ENCODE measurements at places on chromosomes 1 and 21.

DNA sequence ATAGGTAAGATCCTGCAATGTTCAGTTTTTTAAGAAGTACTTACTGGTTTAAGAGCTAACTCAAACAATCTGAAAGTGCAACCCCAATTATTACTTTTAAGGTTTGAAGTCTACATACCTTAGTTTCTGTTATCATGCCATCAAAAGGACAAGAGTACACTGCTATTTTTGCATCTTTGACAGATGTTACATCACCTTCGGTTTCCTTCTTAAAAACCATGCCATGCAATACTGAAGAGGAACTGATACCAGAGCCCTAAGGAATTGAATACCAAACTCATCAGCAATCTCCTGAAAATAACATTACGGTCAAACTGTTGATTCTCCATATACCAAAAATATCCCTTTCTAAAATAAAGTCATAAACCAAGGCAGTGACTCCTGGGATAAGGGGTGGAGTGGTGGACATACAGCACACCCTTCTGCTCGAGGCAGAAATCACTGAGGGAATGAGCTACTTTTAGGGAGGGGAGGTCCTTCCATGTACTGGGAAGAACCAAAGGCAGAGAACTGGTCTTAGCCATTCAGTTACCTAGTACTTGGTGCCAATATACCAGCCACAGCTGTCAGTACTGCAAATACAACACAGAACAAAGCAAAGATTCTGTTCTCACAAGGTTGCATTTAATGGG lies 8.5 kb downstream of the CCT8 start:
- DNase-seq, result peak; percentile 63

GRCh38 chr1:246592695-246593094 lies 26.4 kb downstream of the CNST start:
- no peak for DNase-seq

DNA sequence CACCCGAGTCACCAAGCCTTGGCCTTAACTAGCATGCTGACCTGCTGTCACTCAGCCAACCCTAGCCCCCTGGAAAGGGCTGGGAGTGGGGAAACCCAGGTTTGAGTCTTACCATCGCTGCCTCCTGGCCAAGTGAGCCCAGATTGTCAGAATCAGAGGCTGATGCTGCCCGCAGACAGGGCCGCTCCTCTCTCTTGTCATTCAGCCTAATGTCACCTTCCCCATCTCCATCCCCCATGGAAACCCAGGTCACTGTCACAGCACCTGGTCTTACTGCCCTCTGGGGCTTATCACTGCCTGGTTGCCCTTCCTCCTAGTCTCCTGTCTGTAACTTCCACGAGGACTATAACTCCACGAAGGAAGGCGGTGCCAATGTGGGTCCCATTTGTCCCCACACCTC lies 53.6 kb upstream of the CASZ1 start:
- DNase-seq, result no peak

DNA sequence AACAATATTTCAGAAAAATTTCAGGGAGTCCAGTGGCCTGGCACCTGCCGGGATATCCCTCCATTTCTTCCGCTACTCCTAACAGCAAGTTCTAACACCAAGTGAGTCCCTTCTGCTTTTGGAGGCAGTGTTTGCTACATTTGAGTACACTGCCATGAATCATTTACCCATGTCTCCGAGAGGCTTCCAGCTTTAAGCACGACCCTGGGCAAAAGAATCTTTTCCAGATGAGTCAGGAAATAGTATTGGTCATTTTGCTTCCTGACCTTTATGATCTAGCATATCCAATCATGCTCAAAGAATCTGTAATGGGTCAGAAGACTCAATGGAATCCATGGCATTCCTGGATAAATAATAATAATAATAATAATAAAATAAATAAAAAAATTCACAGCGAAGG lies 60.7 kb upstream of the FMN2 start:
- DNase-seq, result no peak

GRCh38 chr1:104856091-104856490 lies 1106.4 kb downstream of the AMY1C start:
- no peak for DNase-seq

GRCh38 chr1:205436776-205437410 lies 15.0 kb upstream of the LEMD1 start:
- DNase-seq, result no peak

DNA sequence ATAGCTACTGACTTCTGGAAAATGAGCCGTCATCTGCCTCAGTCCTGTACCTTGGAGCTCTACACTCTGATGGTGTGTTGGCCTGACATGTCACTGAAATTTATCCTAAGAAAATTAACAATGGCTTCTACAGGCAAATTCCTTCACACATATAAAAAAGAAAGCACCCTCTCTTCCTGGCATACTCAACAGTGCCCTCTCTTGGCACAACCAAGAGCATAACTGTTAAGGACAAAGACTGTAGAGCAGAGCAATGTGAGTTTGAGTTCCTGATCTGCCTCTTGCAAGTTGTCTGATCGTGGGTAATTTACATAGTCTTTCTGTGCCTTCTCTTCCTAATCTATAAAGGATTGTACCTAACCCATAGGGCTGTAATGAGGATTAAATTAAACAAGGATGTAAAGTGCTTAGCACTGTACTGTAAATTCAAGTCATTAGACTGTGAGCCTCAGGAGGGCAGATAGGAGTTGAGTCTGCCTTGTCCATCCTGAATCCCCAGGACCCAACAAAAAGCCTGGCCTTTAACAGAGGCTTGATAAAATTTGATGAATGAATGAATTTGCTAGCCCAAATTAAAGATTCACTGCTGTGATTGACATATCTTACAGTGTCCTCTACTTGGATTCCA lies 83.5 kb downstream of the SYF2 start:
- DNase-seq, result peak; percentile 33

GRCh38 chr1:19483691-19484090 lies 1.6 kb downstream of the CAPZB start:
- DNase-seq, result no peak

GRCh38 chr1:65082346-65083040 lies 65.5 kb upstream of the AK4 start:
- no peak for DNase-seq

DNA sequence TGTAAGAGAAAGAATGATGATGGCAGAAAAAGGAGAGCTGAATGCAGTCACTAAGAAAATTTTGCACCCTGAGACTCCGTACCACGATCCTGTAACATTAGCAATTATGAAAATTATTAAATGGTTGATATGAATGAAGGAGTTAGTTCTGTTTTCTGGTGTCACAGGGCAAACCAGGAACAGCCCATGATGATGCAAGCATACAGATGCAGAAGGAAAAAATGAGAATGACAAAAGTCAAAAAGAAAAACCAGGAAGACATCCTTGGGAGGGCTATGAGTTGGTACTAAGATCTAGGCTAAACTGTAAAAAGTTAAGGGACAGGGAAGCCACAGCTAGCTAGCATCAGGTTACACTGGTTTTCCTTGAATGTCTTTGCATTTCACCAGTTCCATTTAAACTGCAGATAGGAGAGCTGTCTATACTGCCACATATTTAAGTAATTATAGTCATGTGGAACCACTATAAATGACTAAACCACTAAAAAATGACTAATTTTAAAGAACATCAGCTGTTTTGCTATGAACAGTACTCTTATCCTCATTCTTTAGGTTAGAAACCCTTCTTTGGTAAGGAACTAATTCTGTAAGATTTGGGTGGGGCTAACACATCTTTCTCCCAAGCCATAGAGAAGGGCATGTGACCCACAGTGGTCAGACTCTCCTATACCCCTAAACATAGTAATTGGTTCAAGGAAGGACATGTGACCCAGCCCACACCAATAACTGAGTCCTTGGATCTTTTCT lies 11.4 kb downstream of the DOCK7 start:
- DNase-seq, result peak; percentile 30

GRCh38 chr1:171083222-171083621 lies 7.5 kb upstream of the FMO3 start:
- DNase-seq, result no peak

GRCh38 chr1:59092126-59092525 lies 204.8 kb upstream of the FGGY start:
- DNase-seq, result no peak

DNA sequence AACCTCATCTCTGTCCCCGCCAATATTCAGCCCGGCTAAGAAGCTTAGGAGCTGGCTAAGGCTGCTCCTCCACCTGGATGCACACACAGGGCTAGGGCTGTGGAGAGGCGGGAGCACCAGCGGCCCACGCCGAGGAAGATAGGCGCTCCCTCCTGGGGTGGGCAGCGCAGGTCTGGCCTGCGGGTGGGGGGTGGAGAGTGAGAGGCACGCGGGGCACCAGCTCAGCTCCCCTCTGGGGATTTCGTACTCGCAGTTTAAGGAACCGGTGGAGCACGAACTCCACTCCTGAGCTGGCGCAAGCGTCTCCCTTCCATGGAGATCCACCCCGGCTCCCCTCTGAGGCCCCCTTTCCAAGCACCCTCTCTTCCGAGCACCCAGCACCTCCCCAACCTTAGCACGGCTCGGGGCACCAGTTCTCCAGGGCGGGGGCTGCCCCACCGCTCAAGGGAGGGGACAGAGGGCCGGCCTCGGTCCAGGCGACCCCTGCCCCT lies 433 bp upstream of the KAZN start:
- no peak for DNase-seq

DNA sequence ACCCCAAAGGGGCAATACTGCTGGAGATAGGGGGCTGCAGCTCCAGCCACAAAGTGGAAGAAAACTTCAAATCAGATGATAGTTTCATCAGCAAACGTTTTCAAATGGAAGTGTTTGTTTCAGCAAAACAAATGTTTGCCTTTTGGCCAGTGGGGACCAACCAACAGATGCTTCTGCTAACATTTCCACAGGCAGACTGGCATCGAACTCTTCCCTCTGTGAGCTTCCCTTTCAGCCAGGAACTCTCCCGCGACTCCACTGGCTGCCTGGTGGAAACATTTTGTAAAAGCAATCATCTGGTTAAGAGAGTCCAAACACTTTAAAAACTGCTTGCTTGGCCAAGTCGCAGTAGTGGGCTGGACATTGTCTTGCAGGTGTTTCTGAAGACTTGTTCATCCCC lies 30.7 kb downstream of the CENPF start:
- DNase-seq, result no peak

GRCh38 chr1:182215764-182216163 lies 154.3 kb upstream of the ZNF648 start:
- DNase-seq, result no peak

- DNase-seq, result no peak
Measured at GRCh38 chr1:226665505-226666163, 73.4 kb downstream of the ITPKB start.

- no peak for DNase-seq
Measured at GRCh38 chr1:27528818-27529703, 39.1 kb upstream of the WASF2 start.

- DNase-seq, result no peak
Measured at GRCh38 chr1:104987210-104987609, 1237.5 kb downstream of the AMY1C start.

GRCh38 chr1:160206036-160206389 lies 829 bp downstream of the PEA15 start:
- peak; percentile 64 for DNase-seq

DNA sequence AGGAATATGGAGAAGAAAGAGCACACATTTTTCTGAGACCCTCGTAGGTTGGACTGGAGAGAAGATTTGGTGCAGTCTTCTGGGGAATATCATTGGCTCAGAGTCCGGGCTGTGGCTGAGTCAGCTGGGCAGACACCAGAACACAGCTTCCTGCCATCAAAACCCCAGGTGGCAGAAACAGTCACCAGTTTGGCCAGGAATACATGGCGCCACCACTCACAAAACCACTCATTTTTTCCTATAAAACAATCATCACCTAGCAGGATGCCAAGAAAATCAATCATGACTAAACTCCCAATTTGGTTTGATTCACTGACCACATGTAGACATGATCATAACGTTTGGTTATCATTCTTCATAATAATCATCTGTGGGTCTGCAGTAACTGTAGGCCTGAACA lies 178.1 kb upstream of the PBX1 start:
- DNase-seq, result no peak

- peak; percentile 99 for DNase-seq
Measured at GRCh38 chr1:247407180-247407616, 8.8 kb upstream of the NLRP3 start.

DNA sequence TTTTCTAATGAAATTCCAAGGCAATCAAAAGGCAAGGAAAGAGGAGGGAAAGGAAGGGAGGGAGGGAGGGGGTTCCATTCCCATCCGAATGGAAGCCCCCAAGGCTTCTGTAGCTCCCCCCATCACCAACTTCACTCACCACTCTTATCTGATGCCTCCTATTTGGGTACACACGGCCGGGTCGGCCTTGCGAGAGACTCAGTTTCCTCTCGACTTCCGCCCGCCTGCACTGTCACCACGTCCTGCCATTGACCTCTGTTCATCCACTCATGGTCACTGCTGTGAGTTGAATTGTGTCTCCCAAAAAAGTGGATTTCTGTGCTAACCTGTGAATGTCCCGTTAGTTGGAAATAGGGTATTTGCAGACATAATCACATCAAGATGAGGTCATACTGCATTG lies 11.2 kb downstream of the PDE9A start:
- no peak for DNase-seq

DNA sequence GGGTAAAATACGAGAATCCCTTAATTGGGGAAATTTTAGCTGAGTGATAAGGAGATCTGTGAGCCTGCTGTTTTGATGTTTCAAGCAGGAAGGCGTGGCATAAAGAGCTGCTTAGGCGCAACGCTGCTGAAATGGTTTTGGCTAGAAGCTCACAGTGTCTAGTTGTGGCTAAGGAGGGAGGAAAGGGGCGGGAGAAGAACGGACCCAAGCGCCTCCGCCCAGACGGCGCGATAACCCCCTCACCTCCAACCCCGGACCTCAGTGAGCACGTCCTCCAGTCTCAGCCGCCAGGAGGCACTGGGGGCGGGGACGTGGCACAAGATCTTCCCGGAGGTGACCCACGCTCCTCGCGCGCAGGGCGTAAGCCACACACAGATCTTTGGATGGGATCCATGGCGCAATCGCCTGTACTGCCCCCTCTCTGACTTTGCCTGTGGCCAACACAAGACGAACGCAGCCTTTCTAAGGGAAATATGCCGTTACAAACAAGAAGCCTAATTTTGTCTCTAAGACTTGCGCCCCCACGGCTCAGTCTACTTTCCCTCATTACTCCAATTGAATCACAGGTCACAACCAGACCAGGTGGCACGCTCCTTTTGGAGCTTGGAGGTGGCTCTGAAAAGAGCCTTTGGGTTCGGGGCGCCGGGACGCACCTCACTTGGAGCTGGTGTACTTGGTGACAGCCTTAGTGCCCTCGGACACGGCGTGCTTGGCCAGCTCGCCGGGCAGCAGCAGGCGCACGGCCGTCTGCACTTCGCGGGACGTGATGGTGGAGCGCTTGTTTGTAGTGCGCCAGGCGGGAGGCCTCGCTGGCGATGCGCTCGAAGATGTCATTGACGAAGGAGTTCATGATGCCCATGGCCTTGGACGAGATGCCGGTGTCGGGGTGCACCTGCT lies 23.4 kb upstream of the RNF187 start:
- DNase-seq, result no peak

GRCh38 chr1:60833173-60833572 lies 249.2 kb upstream of the NFIA start:
- DNase-seq, result no peak

DNA sequence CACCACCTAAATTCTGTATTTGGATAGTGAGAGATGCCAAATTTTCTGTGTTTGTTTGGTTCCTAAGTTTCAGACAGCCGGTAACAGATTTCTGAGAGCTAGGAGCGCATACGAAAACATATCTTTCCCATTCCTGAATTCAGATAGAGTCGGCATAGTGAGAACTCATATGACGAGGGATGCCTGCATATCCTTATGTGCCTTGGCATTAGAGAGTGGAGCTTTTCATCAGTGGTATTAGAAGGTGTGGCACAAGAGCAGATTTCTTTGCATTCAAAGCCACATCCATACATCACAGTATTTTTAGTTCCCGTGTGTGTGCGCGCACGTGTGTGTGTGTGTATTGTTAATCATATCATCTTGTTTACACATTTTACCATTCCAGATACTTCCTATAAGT lies 85.8 kb downstream of the ATP5PO start:
- no peak for DNase-seq

- no peak for DNase-seq
Measured at GRCh38 chr1:151352021-151352718, 5.1 kb upstream of the RFX5 start.
